ENCODE measurements at places on chromosomes 7 and 10.

DNA sequence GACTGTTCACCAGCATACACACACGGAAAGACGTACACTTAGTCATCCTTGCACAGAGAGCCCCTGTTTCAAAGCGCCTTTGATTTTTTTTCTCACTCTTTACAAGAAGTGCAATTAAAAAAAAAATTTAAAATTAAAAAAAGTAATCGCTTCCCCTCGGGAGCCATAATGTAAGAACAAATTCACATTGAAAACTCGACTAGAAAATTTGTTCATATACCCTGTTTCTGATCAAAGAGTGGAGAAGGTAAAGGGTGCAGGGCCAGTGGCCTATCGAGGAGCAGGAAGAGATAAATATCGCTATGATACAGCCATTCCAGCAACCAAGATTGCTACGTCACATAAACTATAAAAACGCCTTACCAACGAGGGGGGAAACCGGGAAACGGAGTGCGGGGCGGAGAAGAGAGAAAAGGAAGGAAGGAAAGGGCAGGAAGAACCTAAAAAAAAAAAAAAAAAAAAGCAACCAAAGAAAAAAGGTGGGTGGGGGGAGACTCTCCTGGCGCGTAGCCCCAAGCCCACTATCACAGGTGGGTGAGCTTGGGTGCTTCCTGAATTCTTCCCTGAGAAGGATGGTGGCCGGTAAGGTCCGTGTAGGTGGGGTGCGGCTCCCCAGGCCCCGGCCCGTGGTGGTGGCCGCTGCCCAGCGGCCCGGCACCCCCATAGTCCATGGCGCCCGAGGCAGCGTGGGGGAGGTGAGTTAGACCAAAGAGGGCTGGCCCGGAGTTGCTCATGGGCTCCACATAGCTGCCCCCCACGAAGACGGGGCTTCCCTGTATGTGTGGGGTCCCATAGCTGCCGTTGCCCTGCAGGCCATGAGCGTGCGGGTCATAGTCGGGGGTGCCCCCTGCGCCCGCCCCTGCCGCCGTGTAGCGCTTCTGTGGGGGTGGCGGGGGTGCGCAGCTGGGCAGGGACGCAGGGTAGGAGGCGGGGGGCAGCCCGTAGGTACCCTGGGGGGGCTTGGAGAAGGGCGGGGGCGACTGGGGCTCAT lies 5.2 kb upstream of the HOXA2 start:
- no peak for DNase-seq

- peak; percentile 3 for DNase-seq
Measured at GRCh38 chr10:78774999-78775711, 293.6 kb upstream of the ZMIZ1 start.

DNA sequence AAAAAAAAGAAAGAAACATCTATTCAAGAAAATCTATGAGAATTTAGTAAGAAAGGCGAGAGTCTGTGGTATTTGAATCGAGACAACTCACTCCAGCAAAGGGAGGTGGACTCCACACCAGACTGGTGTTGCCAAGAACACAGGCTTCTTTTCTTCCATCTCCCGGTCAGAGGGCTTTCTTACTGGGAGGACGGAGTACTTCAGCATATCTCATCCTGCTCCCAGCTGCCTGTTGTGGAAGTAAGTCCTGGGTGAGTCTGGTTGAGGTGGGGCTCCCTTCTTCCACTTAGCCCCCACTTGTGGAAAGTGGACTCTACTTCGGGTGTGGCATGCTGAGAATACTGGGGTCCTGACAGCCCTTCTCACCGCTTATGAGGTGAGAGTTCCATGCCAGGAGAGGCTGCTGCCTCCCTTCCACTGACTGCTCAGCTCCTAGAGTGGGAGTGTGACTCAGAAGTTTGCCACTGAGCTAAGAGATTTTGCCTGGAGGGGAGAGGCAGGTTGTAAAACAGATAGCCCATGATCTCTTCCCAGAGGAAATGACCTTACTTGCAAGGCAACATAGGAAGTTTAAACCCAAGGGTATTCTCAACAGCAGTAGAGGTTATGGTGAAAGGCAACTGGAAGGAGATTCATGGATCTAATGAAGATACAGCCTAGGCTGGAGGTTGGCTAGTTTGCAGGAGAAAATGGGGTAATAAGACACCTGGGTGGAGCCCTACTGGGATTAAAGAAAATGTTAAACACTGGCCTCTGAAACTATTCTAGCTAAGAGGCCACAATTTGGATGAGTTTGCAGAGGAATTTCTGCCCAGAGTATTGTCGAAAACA lies 3.5 kb upstream of the NACAD start:
- DNase-seq: no peak

GRCh38 chr10:130766071-130766470 lies 545.5 kb downstream of the TCERG1L start:
- DNase-seq: no peak

DNA sequence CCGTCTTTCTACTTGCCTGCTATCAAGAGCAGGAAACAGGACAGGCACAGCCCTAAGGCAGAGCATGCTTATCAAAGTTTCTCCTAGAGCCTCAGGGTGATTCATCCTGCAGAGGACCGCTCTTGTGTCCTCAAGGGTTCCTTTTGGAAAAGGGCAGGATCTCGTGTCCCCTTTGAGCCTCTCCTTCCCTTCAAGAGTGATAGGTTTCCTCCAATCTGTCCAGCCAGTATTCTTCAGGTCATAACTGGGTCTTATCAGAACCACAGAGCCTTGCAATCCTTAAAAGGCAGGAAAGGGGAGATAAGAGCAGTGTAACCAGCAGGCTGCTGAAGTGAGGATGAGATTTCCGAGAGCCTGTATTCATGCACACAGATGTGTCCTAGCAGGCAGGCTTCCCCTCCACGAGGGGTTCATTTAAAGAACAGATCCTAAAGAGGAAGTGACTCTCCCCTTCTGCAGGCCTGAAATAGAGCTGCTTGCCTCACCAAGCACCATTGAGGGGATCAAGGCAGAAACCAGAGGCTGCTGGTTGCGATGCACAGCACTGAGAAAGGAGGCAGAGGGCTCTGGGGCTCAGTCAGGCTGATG lies 90.5 kb upstream of the SVIL start:
- DNase-seq: no peak

GRCh38 chr7:27245124-27245797 lies 2.7 kb downstream of the EVX1 start:
- no peak for DNase-seq

DNA sequence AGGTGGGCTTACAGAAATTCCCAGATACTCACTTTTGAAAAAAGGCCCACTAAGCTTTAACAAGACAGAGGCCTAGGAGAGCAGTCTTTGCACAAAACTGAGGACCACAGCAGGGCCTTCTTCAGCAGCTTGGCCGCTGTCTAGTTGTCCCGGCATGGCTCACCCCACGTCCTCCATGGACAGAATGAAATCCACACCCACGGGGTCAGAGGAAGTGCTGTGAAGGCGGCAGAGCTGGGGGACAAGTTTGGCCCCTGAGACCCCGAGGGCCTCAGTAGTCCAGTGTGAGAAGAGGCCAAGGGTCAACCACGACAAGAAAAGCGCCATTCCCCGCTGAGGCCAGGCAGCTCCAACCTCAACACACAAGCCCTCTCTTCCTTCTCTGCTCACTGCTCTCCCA lies 78.9 kb downstream of the ZRANB1 start:
- no peak for DNase-seq
